ENCODE measurements at places on chromosomes 11 and 22. TPM values are rescaled to one million over a fixed set of nuclear protein-coding genes. Genes with fewer than 3 reads are reported as not detected.

The IGLL5 gene
- polyA plus RNA-seq = not detected

The TMEM45B gene
- polyA plus RNA-seq = 2.3 TPM

The SIRT3 gene
- polyA plus RNA-seq = 24.6 TPM

- peak; percentile 75 for DNase-seq
These were observed 3.4 kb upstream of the NDUFC2 start for GRCh38 chr11:78083021-78083420.

DNA sequence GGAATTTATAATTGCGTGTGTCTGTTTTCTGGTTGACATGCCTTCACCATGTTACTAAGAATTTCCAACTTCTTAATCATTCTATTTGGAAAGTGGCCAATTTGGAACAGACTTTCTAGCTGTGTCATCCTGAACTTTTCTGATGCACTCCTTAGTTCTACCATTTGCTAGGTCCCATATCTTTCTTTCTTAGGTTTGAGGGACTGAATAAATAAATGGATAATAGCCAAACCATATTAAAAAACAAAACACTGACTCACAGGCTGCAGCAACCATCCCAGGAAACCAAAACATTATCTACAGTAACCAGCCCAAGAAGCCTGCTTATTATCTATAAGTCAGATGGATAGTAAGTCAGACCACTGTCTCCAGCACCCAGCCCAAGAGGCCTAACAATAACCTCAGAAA, 57.5 kb upstream of the PLET1 start:
- no peak for DNase-seq

DNA sequence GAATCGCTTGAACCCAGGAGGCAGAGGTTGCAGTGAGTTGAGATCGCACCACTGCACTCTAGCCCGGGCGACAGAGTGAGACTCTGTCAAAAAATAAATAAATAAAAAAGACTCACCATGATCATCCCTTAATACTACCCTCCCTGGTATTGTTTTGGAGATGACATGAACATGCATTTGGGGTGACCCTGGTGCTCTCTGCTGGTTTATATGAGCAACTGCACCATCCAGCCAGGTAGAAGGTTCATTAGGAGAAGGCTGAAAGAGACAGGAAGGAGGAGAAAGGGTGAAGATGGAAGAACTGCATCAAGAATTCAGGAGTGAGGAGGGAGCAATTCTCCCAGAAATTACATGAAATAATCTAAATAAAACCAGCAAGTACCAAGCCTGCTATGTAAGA, 37.8 kb downstream of the SLC5A1 start:
- no peak for DNase-seq

GRCh38 chr22:29332886-29333496, 17.5 kb upstream of the RASL10A start:
- DNase-seq = no peak

DNA sequence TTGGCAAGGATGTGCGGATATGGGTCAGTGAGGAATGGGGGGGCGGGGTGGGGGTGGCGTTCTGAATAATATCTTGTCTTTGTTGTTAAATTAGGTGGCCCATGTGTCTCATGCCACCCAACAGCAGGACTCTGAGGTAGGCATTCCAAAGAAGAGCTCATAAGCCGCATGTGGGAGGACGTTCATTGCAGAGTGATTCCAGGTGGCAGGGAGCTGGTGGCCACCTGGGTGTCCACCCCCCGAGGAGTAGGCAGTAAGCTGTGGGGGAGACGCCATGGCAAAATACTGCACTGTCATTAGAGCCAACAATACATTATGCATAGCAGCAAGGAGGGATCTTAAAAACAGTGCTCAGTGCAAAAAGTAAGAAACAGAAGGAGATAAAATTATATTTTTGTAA, 14.3 kb upstream of the CAPN5 start:
- no peak for DNase-seq

DNA sequence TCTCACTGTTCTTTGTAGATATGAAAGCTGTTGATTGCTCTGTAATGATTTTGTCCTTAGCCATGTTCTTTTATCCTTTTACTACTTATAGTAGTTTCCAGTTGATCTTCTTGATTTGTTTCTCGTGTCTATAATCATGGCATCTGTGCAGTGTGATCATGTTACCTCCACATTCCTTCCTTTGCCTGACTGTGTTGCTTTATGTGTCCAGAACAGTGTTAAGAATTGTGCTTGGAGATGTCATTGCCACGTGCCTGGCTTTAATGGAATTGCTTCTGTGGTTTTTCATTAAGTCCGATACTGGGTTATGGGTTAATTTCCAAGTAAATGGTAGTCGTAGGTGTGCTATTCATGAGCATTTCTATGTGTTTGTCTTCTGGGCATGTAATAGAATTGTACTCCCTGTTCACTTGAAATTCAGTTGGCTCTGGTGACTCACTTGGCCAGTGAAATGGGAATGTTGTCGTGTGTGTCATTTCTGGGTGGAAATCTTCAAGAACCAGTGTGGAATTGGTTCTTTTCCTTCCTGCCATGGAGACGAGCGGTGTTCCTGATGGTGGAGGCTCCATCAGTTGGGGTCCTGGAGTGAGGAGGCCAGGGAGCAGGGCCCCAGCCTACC, 6.8 kb downstream of the GTSE1 start:
- DNase-seq = no peak

Data from right lung (tissue), 10 donors.